CD4-positive, CD25-positive, alpha-beta regulatory T cell (primary cell): ENCODE measurements at places on chromosomes 16 and 17. TPM values are rescaled to one million over a fixed set of nuclear protein-coding genes. Genes with fewer than 3 reads are reported as not detected.

DNA sequence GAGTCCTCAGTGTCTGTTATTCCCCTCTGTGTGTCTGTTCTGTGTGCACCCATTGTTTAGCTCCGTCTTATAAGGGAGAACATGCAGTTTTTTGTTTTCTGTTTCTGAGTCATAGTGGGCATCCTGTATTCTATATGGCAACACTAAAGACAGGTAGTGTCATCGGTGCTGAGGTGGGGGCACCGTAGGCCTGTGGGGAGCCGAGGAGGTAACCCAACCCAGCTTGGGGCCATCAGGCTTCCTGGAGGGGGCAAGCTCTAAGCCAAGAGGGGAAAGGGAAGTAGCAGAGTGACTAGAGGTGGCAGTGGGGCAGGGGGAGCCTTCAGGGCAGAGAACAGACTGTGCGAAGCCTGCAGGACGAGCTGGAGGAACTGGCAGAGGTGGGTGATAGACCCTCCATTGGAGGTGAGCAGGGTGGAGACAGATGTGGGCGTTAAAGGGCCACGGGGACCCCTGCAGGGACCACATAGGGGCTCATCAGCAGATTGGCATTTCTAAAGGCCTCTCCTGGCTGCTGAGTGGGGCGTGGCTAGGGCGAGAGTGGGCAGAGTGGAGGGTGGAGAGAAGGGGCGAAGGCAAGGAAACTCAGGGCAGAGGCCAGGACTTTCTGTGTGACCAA, 36.5 kb downstream of the CPNE2 start:
- peak; percentile 88 for DNase-seq

DNA sequence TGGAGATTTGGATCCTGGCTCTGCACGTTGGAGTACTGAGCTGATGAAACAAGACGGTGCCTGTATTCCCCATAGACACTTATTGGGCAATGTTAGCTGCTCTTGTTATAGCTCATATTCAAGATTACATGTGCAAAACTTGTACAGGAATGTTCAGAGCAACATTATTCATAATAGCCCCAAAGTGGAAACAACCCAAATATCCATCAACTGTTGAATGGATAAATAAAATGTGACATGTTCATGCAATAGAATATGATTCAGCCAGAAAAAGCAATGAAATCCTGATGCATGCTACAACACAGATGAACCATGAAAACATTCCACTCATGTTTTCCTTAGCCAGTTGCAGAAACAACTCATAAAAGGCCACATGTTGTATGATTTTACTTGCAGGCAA, 5.7 kb upstream of the SDR42E1 start:
- no peak for DNase-seq

SLC6A2 gene
- total RNA-seq, result not detected

DNA sequence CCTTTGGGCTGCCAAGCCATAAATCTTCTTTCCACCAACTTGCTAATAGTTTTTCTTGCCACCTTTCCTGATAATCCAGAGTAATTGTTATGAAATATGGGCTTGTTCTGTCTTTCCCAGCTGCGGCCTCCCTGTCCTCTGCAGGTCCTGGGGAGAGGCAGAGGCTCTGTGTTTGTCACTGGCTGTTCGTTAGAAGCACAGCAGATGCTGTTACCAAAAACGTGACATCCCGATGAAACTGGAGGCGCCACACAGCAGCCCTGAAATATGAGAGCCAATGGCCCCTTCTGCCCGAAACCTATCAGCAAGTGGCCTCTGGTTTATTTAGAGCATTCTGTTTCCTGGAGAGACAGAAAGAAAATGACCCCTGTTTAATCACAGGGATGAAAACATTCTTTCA, 115.1 kb upstream of the ANKFN1 start:
- no peak for DNase-seq

CSH1 gene
- 11.7 TPM for total RNA-seq

DNA sequence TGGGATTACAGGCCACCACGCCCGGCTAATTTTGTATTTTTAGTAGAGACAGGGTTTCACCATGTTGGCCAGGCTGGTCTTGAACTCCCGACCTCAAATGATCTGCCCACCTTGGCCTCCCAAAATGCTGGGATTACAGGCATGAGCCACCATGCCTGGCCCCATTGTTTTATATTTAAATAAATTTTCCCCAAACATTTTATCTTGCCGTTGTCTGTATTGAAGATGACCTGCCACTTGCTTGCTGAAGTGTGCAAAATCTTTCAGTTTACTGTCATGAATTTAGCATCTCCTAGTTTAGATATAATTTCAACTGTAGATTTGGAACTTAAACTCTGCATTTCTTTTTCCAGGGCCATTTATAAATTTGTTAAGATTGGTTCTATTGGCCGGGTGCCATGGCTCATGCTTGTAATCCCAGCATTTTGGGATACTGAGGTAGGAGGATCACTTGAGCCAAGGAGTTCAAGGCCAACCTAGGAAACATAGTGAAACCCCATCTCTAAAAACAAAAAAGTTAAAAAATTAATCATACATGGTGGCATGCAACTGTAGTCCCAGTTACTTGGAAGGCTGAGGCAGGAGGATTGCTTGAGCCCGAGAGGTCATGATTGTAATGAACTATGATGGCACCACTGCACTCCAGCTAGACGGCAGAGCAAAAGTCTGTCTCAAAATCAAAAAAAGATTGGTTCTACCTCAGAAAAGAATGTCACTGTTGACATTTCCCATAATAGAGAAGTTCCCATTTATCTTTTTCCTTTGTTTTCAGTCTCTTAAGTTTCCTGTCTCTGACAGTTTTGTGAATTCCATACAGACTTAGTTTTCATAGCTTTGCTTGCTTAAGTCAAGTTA, 84.4 kb downstream of the VMP1 start:
- DNase-seq, result no peak

DNA sequence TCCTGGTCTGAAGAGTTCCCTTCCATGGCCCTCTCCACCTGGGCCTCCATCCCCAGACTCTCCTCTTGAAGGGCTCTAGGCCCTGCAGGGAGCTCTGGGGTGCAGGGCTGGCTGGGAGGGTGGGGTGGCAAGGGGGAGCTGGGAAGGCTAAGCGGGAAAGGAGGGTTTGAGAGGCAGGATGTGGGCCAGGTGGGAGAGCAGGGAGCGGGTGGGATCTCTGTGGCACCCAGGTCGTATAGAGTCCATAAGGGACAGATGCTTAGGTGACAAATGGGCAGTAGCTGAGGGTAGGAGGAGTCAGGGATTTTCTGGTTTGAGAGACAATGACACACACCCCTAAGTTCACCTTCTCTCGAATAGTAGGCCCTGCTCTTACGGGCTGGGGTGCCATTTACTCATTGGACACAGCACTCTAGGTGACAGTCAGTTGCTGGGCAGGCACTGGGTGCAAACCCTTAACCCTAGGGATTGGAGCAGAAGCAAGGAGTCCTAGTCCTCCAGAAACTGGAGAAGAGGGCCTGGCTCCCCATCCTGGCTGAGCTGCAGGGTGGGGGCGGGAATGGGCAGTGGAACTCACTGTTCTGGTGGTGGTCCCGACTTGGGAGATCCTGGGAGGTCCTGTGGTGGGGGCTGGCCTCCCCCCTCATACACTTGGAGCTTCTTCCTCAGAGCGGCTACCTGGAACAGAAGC, 15.3 kb downstream of the KIF18B start:
- no peak for DNase-seq

CHST4 gene
- total RNA-seq, result not detected

DNA sequence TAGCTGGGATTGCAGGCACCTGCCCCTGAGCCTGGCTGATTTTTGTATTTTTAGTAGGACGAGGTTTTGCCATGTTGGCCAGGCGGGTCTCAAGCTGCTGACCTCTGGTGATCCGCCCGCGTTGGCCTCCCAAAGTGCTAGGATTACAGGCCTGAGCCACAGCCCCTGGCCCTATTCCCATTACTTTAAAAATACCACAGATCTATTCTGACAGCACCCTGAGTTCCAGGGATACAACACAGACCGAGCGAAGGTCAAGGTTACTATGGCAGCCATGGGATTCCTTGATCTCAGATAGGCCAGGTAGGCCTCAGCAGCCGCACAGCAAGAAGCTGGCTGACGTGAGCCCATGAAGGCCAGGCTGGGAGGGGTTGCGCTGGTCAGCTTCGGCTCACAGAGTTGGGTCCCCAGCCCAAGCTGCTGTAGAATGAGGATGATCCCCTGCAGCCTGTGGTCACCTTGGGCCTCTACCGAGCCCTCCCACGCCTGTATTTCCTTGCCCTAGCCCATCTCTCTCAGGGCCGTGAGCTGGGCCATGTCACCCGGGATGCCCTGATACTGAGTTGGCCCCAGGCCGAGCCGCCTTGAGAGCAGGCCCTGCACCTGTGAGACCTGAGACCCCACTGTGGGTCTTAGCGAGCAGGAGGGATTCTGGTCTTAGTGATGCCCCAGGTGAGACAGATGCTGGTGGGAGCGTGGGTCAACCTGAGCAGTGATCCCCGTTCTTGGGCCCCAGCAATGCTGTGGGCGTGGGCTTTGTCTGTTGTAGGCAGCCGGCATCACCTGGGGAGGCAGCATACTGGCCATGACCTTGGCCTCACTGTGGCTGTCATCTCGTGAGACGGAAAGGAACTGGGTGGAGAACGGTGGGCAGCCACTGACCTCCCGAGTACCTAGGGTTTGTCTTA, 16.9 kb upstream of the RNF213 start:
- DNase-seq, result no peak

SLC5A11 gene
- not detected for total RNA-seq

KRTAP2-1 gene
- total RNA-seq, result not detected

GRCh38 chr17:29619251-29619650, 3.5 kb downstream of the CORO6 start:
- no peak for DNase-seq

GRCh38 chr17:57553991-57554825, 190.9 kb downstream of the CCDC182 start:
- DNase-seq, result no peak

- DNase-seq, result no peak
Measured at GRCh38 chr17:30352240-30352814, 18.5 kb upstream of the TMIGD1 start.

DNAH2 gene
- not detected for total RNA-seq

GRCh38 chr16:47571049-47571448, 109.9 kb downstream of the PHKB start:
- no peak for DNase-seq

DNA sequence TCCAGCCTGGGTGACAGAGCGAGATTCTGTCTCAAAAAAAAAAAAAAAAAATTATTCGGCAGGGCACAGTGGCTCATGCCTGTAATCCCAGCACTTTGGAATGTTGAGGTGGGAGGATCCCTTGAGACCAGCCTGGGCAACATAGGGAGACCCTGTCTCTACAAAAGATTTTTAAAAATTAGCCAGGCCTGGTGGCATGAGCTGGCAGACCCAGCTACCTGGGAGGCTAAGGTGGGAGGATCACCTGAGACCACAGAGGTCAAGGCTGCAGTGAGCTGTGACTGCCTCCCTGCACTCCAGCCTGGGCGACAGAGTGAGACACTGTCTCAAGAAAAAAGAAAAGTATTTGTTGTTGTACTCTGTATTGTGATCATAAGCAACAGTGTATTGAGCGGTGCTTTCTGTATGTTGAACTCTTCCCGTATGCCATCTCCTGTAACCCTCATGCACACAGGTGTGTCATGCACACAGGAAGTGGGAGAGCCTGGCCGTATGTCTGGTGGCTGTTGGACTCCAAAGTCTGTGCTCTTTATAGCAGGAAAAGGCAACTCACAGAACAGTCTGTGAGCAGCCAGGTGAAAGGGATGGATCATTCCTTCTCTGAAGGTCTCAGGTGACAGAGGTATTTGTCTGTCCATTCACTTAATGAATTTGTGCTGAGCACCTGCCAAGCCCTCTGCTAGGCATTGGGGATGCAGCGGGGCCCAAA, 17.1 kb downstream of the CDH1 start:
- DNase-seq, result no peak

DYNLRB2 gene
- total RNA-seq, result not detected

- no peak for DNase-seq
Measured at GRCh38 chr17:1005361-1005946, 8.5 kb downstream of the TIMM22 start.

GRCh38 chr17:78323826-78324390, 36.0 kb downstream of the SOCS3 start:
- DNase-seq, result no peak

DNA sequence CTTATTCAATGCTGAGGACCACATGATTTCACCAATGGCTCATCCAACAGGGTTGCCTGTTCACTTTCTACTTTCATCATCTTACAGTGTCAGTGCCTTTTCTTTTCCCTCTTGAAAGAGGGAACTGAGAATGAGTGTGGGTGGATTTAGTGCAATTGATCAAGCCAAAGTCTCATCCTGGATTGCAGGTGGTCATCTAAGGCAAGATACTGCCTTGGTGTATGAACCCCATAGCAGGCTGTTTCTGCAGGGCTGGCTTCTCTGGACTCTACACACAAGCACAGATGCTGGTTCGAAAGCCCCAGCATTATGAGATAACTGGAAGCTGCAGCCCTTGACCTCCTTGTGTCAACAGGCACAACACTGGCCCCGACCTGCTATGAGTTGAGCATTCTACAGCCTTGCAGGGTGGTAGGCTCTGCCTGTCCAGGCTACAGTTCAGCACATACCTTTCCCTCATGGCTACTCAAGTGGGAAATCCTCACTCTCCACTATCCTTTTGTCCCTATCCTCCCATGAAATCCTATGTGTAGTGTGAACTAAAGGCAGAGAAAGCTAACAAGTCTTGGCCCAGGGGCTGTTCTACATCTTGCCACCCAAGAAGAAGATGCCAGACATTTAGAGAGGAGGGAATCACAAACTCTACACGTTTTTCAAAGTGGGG, 358.7 kb downstream of the SLC39A11 start:
- no peak for DNase-seq

OMG gene
- 1.3 TPM for total RNA-seq

- no peak for DNase-seq
Measured at GRCh38 chr16:7755347-7755882, 422.8 kb downstream of the RBFOX1 start.

DNA sequence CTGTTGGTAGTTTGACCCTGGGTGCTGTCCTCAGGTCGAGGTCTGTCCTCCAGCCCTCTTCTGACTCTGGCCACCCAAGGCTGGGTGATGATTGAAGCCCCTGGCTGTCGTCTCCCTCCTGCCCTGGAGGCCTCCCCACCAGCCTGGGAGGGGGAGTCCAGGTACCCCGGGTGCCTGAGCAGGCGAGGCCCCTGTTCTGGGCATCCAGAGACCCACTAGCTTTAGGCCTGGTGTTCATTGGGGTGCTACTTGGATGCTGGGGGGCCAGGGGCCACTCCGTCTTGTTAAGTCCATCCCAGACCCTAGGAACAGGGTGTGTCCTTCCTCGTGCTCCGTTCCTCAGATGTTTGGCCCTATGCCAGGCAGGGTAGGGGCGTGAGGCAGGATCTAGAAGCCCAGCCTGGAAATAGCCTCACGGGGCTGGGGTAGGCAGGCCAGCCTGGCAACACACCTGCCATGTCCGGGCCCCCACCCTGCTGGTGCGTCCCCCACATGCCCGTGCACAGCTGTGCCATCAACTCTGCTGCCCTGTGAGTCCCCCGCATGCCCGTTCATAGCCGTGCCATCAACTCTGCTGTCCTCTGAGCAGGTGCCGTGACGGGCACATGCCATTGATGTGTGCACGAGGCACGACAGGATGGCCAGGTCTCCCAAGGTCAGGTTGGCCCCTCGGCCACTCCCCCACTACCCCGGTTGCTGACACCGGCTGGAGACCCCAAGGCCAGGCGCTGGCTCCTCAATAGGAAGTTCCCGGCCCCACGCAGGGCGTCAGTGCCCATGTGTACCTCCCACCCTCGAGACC, 36.9 kb downstream of the GINS2 start:
- DNase-seq, result no peak

- DNase-seq, result no peak
Measured at GRCh38 chr16:56111100-56111499, 80.2 kb upstream of the GNAO1 start.

CCL22 gene
- total RNA-seq, result not detected

GRCh38 chr17:50564916-50565315, 4.4 kb downstream of the CACNA1G start:
- DNase-seq, result no peak

- DNase-seq, result no peak
Measured at GRCh38 chr16:57607676-57608461, 20.6 kb upstream of the ADGRG1 start.

- no peak for DNase-seq
Measured at GRCh38 chr17:17767154-17767869, 69.5 kb downstream of the SREBF1 start.
